ENCODE measurements at places on chromosomes 1 and 21.

DNA sequence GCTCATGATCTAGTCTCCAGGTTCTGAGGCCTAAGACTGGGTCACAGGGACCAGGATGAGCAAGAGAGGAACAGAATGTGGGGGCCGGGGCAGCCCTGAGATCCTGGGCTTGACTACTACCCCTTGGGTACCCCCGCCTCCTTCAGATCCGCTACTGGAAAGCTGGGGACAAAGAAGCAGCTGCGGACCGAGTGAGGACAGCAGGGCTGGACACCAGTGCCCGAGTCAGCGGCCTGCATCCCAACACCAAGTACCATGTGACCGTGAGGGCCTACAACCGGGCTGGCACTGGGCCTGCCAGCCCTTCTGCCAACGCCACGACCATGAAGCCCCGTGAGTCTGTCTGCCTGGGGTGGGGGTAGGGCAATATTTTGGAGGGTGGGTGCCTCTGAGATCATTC, 12.5 kb downstream of the TMEM81 start:
- no peak for DNase-seq

- DNase-seq = no peak
These were observed 646.2 kb downstream of the ADGRL2 start for GRCh38 chr1:82446955-82447354.

DNA sequence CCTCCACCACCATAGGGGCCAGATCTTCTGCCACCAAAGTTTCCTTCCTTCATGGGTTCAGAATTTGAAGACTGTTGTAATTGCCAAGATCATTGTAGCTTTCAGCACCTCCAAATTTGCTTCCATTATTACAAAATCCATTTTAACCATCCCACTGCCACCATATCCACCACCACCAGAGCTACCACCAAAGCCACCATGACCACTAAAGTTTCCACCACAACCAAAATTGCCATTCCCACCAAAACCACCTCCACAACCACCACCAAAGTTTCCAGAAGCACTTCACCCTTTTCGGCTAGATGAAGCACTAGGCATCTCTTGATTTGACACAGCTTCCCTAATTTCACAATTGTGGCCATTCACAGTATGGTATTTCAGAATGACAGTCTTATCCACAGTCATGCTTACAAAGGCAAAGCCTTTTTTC, 45.2 kb downstream of the SLC30A7 start:
- DNase-seq = no peak

- DNase-seq = no peak
These were observed 8.6 kb upstream of the FOXE3 start for GRCh38 chr1:47407481-47407880.

GRCh38 chr1:43522776-43523480, 7.8 kb upstream of the PTPRF start:
- peak; percentile 99 for DNase-seq

DNA sequence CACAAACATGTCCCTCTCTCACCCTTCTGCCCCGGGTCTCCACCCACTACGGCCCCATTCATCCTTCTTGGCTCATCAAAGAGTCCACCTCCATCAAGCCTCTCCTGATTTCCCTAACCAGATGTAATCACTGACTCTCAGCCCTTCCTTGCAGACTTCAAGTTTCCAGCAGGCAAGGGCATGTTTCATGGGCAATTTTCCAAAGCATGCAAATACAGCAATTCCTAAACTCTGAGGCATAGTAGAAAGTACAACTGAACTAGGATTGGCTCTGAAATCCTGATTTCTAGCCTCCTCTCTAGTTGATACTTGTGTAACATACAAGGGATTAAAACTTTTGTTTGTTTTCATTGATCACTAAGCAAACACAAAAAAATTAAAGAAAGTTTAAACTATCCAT, 109.1 kb upstream of the GADD45A start:
- DNase-seq = no peak

- no peak for DNase-seq
These were observed 69.2 kb upstream of the ERG start for GRCh38 chr21:38567335-38567969.

DNA sequence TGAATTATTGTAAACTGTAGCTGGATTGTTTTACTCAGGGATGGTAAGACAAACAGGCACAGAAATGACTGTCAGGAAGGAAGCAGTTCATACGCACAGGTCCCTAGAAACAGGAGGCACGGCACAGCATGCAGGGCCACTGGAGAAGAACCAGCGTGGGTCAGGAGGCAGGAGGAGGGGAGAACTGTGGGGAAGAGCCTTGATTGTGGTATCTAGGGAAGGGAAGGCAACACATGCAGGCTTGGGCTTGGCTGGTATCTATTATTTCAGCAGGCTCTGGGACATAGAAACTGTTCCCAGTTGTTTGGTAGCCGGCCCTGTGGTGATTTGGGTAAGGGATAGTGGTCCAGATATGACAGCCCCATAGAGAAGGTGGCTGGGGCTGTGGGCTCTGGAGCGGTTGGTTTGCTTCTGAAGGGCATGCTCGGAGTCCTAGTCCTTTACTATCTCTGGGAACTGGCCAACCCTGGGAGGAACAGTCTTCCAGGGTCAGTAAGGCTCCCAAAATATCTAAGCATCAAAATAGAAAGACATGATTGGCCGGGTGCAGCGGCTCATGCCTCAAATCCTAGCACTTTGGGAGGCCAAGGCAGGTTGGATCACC, 43.1 kb upstream of the CCSAP start:
- DNase-seq = no peak

DNA sequence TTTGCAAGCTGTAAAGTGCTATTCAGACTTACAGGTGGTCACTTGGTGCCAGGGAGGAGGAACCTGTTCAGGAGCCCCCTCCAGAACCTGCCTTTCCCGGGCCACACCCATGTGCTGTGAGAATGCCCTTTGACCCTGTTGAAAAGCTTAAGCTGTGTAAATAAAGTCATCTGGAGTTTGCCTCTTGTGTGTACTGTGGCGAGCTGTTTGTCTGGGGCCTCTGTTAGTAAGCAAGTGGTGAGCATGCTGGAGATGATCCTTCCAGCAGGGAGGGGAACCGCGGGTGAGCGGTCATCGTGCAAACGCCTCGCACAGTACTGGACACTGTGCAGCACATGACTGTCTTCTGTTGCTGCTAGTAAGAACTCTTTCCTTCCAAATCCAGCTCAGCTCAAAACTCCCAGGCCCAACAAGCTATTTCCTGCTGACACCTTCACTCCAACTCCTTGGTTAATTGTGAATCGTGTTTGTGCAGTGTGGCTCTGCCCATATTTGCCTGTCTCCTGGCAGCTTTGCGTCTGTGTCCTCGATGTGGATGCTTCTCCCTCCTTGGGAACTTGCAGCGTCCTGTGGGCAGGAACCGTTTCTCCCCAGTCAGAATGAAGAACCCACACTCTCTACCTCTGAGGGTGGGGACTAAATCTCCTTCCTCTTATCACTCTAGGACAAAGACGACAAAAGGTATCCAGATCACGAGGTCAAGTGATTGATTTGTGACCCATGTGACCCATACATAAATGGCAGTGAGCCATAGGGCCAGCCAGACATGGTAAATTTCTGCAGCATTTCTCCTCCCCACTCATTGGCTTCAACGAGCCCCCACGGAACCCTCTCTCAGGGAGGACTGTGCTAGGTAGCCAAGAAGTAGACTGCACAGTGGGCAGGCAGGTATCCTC, 13.9 kb upstream of the BTG2 start:
- DNase-seq = peak; percentile 99

- DNase-seq = peak; percentile 94
These were observed 2.8 kb downstream of the RGS16 start for GRCh38 chr1:182601416-182601786.

- DNase-seq = no peak
These were observed 140.7 kb downstream of the NOS1AP start for GRCh38 chr1:162210196-162210595.

- no peak for DNase-seq
These were observed 6.0 kb upstream of the LRRC71 start for GRCh38 chr1:156914440-156914856.

- no peak for DNase-seq
These were observed 128.0 kb downstream of the TGFBR3 start for GRCh38 chr1:91757763-91758460.

GRCh38 chr21:41832596-41833496, 46.3 kb downstream of the PRDM15 start:
- no peak for DNase-seq

DNA sequence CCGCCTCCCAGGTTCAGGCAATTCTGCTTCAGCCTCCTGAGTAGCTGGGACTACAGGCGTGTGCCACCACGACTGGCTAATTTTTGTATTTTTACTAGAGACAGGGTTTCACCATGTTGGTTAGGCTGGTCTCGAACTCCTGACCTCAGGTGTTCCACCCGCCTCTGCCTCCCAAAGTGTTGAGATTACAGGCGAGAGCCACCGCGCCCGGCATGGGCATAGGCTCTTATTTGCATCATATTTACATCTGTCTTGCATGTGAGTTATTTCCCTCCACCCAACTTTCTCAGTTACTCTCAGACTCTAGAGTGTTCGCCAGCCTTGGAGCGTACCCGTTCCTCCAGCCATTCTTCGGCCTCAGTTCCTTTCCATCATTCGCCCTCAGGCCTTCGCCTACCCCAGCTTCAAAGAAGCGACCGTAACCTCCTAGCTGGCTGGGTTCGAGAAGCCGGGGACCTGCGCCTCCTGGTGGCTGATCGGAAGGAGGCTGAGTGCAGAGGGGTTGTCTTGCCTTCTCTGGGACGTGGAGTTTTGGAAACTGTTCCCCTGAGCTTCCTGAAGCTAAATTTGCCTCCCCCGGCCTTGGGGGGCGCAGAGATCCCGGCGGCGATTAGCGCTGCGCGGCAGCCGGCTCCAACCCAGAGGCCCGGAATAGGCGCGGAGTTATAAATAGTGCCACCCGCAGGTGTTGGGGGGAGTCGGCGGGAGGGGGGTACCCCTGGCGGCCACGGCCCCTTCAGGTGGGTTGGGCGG, 3.6 kb upstream of the ZBTB7B start:
- DNase-seq = peak; percentile 80

- peak; percentile 56 for DNase-seq
These were observed 5.3 kb downstream of the E2F2 start for GRCh38 chr1:23525558-23526250.

GRCh38 chr1:196372896-196373536, 235.2 kb downstream of the KCNT2 start:
- DNase-seq = peak; percentile 66

DNA sequence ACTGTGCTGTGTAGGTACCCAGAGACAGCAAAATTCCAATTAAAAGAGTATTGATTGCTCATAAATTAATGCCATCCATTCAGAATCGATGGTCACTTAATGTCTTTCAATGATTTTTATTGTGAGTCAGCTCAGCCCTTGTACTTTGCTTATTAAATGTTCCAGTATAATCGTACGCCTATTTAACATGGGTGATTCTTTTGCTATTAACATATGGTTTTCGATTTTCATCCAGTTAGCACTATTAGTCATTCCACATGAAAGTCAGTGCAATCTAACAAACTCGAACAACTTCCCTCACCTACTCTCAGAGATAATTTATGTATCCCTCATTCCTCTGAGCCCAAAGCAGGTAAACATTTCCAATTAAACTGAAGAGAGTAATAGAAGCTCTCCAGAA, 109.6 kb upstream of the APP start:
- DNase-seq = no peak

DNA sequence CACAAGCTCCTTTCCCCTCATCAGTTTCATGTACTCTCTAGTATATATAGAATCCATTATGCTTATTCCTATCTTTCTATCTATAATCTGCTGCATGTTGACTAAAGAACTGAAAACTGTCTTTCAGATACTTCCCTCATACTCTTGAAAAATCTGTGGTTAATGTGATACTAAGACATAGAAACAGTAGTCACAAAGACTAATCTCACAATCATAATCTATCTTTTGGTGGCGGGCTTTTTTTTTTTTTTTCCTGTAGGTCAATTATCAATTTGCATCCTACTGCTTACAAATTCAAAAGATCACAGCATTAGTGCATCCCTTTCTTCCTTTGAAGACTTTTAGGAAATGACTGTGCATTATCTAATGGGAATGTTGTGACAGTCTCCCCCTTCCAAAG, 4.7 kb downstream of the UBR4 start:
- DNase-seq = no peak

DNA sequence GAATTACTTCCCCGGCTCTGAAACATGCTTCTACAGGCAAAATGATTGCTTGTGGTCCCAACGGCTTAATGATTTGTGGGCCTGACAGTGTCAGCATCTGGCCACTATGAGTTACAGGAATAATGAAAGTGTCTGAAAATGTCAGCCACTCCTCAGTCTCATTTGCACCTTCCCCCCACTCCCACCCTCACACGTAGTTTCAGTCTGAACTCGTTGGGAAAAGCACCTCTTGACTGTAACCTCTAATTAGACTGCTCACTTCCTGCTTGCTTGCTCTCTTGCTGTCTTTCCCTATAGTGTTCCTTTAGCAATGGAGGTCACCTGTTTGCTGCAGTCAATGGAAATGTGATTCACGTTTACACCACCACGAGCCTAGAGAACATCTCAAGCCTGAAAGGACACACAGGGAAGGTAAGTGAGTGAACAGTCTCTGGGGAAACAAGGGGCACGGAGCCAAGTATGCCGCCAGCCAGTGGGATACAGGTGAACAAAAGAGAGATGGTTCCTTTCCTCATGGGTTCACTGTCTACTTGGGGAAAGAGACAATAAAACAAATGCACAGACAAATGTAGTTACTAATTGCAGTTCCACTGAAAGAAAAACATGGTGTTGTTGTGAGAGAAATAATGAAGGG, 27.1 kb downstream of the CFAP57 start:
- DNase-seq = peak; percentile 41

DNA sequence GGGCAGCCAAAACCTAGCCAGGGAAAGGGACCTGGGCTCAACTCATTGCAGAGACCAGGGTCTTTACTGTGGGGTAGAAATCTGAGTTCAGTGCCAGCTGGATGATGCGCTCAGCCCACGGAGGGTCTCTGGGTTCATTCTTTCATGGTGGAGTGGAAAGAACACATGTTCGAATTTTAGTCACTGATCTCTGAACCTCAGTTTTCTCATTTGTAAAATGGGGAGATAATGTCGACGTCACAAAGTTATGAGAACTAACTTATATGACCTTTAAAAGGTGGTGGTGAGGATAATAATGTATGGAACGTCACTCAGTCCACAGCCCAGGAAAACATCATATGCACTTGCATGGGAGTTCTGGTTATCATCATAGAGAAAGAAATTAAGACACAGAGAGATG, 1.2 kb upstream of the TAL1 start:
- DNase-seq = no peak

DNA sequence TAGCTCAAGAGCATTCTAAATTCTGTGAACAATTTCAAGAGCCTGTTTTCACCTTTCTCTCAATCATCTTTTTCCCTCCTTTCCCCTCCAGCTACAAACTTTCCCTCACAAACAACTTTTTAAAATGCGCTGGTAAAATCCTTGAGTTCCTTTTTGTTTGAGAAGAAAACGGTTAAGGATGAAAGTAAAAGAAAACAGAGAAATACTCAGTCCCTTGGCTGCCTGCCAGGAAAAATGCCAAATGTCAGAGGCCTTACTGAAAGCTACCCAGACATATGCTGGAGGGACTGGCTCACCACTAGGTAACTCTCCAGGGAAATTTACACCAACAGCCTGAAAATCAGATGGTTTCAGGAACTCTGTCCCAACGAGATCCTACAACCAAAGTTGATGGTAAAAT, 11.0 kb upstream of the SERBP1 start:
- DNase-seq = peak; percentile 56

DNA sequence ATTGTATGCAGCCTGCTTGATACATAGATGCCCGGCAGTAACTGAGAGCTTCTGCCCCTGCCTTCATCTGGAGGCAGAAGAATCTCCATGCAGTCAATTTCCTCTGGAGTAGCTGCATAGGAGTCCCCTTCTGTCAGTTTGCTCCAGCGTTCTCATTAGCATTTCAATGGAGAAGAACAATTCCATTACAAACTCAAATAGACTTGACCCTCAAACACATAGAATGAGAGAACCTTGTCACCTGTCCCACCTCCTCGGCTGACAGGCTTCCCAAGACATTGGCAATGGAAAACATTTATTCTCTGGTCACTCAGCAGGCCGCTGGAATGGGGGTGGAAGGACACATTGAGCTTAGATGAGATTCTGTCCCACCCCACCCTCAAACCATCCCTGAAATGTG, 45.6 kb upstream of the TMEM51 start:
- no peak for DNase-seq
